ENCODE measurements at places on chromosomes 16 and 17.
A peak's percentile ranks its signal among the peaks of the same experiment; 100 is the strongest.

DNA sequence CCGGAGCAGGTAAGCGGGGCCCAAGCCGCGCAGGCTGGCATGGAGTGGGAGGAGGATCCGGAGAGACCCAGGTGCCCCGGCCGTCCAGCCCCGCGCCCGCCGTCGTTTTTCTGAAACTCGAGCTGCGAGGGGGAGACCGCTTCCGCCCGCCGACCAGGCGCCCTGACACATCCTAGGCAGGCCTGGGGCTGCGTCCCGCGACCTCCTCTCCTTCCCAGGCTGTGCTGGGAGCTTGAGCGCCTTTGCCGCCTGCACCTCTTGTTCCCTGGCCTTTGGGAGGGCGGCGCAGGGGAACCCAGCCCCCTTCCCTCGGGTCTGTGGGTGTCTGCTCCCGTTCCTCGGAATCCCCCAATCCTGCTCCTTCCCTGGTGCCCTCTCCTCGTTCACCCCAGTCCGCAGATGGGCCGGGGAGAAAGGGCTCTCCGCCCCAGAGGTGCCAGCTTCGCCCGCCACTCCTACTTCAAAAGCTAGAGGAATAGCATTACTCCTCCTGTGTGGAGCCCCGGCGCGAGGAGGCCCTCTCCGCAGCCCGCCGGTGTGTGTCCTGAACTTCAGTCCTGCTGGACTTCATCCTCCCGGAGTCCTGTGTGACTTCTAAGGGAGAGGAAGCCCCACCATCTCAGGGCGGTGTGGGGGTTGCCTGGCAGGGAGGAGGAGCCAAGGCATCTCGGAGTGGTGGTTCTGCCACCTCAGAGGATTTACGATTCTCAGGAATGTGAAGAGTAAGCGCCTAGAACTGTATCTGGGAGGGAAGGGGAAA, 1.0 kb downstream of the NHERF1 start:
- DNase-seq, result no peak

DNA sequence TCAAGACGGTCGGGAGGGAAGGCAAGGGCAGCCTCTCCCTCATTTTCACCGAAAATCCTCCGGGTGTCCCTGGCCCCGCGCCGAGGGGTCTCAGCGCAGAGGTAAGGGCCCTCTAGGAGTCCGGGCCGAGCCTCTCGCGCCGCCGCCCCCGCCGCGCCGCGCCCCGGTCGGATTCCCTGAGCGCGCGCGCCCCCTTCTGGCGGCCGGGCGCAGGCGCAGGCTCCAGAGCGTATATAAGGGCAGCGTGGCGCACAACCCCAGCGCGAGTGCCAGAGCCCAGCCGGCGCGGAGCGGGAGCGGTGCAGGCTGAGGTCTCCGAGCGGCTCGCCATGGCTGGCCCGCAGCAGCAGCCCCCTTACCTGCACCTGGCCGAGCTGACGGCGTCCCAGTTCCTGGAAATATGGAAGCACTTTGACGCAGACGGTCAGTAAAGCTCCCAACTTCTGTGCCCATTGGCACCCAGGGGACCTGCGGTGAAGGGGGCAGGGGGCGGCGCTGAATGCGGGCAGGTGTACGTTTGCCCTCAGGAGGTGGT, at the start of gene CALB2:
CALB2 (plus strand) TSS at position 260 of the 535 bp plus-strand sequence; CDS start at position 330, 70 bp downstream.
- peak; percentile 39 for DNase-seq

DNA sequence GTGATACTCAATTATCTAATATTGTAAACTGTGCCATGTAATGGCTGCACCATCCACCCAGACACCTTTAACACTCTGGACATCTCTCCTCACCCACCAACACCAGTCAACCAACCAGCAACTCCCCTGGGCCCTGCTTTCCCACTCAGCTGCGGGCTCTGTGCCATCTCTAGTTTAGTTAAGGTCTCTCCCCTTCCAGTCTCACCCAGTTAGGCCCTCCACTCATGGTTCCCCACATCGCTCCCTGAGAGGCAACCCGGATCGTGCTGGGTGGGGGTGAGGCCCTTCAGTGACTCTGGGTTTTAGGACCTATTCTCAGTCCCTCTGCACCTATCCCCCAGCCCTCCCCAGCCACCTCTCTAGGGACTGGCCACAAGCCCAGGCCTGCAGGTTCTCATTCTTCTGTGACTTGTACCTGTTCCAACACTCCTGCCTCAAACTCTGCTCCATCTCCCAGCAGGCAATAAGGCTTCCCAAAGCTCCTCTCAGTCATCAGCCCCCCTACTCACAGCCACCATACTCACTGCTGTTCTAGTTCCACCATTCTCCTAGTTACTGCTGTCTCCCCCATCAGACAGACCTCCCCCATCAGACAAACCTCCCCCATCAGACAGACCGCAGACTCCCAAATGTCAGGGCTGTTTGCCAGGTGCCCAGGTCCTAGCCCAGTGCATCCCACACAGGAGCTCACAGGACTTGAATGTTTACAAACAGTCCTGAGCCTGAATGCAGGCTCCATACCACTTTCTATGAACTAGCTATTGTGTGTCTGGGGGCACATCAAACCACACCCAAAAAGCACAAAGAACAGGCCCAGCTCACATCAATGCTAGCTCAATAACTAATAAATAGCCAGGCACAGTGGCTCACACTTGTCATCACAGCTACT, 2.6 kb downstream of the TK2 start:
- peak; percentile 10 for DNase-seq

- DNase-seq, result peak; percentile 62
Measured at GRCh38 chr17:67377488-67378453, 690 bp downstream of the PITPNC1 start.

- DNase-seq, result no peak
Measured at GRCh38 chr17:149231-149630, 11.9 kb downstream of the SCGB1C2 start.

DNA sequence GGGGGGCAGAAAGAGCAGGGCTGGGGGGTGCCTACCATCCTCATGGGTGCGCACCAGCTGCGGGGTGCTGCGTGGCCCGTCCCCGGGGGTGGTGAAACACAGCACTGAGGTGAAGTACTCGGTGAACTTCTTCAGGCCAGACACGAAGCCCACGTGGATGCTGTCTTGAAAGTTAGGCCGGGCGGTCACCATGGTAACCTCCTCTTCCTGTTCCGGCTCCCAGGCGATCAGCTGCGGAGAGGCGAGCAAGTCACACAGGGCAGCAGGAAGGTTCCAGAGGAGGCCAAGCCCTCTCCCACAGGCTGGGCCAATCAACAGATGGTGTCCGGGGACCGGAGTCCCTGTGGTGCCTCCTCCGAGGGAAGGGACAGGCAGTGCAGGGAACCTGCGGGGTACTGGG, 90.1 kb upstream of the CDC42EP4 start:
- no peak for DNase-seq

DNA sequence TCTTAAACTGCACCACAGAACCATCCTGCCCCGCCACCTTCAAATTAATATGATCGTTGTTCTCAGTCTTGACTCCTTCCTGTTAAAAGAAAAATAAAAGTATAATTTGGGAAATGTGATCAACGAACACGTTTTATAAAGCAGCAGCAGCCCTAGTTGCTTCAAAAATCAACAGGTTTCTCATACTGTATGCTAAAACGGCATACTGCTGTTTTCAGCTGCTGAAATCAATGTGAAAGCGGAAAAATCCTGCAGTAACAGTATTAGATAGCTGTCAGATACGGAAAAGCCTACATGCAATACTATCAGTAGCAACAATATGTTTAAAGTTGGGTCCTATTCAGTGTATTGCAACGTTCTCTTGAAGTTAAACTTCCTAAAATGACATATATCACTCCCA, 1.6 kb downstream of the SUMO2 start:
- no peak for DNase-seq

- DNase-seq, result no peak
Measured at GRCh38 chr17:49862781-49863331, 15.0 kb upstream of the TAC4 start.
